ENCODE measurements at places on chromosomes 13 and 19.

DNA sequence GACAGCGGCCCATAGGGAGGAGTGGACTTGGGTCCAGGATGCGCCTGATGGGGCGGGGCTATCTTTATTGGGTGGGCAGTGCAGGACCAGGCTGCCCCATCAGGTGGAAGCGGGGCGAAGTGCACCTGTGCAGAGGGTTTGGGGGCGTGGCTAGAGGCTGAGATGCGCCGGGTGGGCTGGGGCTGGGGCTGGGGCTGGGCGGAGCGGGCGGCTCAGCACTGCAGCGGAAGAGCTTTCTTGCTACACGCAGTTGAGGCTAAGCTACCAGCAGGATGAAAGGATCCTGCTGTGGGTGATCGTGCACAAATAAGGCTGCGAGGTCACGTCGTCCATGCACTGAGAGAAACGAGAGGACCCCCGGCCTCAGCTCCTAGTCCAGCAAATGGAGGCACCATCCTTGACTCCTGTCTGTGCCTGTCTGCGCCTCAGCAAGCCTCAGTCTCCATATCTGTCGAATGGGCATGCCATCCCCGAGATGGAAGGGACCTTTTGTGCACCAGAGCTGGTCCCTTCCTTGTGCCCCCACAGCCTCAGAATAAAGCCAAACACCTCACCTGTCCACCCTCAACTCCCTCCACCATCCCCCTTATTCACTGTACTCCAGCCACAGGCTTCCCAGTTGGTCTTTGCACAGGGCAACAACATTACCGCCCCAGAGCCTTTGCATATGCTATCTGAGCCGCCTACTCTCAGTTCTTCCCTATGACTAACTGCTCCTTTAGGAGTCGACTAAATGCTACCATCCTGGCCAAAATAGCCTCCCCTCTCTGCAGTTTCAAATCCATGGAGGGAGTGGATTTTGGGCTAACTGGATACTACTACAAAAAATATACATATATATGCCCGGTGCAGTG, 21.0 kb upstream of the HOMER3 start:
- DNase-seq = no peak

GRCh38 chr13:60351326-60351725, 45.7 kb upstream of the TDRD3 start:
- DNase-seq = peak; percentile 91

DNA sequence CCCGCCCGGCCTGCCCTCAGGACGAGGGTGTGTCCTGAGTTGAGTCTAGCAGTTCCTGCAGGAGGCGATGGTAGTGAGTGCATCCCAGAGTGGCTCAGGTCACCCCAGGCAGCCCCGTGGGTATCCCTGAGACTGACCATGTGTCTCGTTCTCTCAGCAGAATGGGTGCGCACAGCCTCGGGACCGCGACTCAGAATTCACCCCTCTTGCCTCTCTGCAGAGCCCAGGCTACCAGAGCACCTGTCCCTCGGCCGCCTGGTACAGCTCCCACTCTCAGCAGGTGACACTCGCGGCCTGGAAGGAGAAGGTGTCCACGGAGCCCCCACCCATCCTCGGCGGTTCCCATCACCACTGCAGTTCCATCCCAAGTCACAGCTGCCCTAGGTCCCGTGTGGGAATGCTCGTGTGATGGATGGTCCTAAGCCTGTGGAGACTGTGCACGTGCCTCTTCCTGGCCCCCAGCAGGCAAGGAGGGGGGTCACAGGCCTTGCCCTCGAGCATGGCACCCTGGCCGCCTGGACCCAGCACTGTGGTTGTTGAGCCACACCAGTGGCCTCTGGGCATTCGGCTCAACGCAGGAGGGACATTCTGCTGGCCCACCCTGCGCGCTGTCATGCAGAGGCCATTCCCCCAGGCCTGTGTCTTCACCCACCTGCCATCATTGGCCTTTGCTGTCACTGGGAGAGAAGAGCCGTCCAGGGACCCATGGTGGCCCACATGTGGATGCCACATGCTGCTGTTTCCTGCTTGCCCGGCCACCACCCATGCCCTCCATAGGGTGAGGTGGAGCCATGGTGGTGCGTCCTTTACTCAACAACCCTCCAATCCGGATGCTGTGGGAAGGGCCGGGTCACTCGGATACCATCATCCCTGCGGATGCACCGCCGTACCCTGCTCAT, 87.1 kb upstream of the MCF2L start:
- DNase-seq = no peak

- DNase-seq = peak; percentile 73
Observed at GRCh38 chr13:92804346-92804745, 422.3 kb upstream of the GPC6 start.

DNA sequence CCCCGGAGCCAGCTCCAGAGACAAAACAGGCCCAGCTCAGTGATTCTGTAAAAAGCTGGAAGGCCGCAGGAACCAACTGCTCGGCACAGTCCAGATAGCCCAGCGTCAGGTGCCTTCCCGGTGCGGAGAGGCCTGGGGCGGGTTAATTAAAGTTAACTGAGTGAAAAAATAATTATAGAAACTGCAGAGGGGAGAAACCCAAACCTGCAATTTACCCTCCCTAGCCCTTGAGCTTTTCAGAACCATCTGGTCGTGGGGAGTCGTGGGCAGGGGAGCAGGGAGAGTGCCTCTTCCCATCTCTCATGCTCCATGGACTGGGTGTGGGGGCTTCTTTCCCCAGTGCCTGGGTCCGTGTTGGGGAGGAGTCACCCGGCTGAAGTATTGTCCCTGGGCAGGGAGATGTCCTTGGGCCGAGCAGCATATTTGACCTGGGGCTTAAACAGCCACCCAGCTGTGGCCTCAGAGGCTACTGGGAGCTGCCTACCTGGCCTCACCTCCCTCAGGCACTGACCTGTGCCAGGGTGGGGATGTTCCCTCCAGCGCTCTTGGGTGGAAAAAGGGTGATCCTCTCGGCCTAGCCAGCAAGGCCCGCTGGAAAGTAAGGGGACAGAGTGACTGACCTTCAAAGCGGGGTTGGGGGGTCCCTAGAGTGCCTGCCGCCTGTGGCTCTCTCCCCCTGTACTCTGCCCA, 65.9 kb downstream of the CHST8 start:
- no peak for DNase-seq

DNA sequence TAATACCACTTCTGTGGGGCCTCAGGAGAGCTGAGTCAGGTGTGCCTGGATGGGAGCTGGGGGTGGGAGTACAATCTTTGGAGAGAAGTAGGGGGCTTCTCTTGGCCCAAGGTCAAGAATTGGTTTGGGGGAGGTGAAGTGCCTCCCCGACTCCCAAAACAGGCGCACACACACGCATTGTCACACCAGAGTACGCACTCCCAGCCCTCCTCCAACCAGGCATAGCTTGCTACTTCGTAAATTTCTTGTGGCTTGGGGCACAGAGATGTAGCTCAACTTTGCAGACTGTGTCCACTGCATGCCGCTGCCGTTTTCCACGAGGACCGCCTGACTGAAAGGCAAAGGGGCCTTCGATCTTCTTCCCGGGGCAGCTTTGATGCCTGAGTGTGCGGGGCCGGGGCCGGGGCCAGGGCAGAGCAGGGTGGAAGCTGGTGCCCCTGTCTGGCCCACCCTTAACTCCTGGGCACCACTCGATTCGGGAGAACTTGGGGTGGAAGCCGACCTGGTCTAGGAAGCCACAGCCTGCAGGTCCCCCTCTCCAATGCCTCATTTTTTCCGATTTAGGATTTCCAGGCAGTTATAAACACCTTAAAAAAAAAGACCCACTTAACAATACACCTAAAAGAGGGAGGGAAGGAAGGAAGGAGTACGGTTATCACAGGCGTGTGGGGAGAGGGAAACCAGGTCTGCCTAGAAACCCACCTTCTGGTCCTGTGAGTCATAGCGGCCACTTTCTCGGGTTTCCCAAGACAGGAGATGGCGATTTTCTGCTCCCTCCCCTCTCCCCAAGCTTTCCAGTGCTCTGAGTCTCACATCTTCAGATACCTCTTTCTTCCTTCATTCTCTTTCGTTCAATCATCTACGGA, 5.8 kb upstream of the TSHZ3 start:
- DNase-seq = no peak

GRCh38 chr19:3471954-3472655, 8.2 kb downstream of the SMIM24 start:
- DNase-seq = no peak

- peak; percentile 30 for DNase-seq
Observed at GRCh38 chr19:37654629-37655300, 500 bp downstream of the ZFP30 start.

DNA sequence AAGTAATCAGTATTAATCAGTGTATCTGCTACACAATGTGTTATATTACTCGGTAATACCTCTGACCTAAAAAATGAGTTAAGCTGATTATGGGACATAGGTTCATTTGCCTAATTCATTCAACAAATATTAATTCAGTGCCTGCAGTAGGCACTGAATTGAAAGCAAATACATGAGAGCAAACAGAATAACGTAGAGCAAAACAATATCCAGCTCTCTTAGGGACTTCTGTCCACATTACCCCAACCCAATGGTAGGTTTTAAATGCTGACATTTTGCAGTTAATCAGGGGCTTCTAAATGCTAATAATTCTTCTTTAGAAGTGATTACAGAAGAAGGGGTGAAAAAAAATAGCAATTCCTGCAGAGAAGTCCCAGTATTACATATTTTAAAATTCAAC, 4.9 kb downstream of the RCBTB2 start:
- no peak for DNase-seq

GRCh38 chr19:14048443-14049153, 13.3 kb downstream of the PALM3 start:
- no peak for DNase-seq

GRCh38 chr13:30394751-30395191, 27.5 kb upstream of the UBE2L5 start:
- DNase-seq = no peak

DNA sequence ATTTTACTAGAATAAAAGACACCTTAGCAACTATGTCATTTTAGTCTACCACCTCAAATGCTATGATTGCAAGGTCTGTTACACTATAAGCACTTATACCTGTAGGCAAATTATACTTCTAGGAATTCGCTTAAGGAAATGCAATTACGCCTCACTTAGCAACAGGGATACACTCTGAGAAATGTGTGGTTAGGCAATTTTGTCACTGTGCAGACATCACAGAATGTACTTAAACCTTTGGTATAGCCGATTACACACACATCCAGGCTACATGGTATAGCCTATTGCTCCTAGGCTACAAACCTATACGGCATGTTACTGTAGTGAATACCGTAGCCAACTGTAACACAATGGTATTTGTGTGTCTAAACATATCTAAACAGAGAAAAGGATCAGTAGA, 30.0 kb upstream of the ZNF573 start:
- DNase-seq = no peak

GRCh38 chr13:40428354-40428753, 238.1 kb downstream of the FOXO1 start:
- no peak for DNase-seq

DNA sequence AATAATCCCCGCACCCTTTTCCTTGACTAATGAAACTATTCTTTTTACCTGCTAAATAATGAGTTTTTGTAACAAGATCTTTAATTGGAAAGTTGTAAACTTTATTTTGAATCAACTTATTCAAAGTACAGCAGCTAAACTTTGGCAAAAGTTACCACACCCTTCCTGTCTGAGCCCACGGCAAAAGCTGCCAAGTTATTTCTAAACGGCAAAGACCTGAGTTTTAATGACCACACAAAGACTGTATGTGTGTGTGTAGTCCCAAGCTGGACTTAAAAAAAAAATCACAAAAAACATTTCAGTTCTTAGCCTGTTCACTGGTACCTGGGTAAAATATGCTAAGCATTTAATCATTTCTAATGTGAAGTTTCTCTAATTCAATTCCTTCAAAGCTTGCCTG, 60.7 kb downstream of the ZAR1L start:
- no peak for DNase-seq

DNA sequence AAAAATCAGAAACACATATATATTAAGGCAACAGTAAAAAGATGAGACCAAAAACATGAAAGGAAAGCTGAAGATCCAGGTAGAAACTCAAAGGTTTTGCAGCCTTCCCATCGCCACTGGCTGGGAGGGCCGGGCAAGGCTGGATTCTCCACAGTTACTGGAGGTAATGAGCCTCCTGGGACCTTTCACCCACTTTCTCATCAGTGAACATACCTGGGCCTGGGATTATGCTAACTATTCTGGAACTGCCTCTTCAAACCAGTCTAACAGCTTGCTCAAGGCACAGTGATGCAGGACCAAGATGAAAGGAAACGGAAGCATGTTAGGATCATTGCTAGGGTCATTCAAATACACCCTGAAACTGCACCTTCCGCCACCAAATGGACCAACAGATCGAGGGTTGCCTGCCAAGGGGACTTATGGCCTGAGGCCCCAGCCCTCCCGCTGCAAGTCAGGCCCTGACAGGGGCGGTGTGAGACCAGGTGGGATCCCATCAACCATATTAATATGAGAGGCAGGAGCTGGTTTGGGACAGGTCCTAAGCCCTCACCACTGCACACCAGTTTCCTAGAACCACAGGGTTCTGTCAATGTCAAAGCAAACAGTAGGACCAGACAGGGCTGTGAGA, 28.4 kb upstream of the ATP12A start:
- no peak for DNase-seq

DNA sequence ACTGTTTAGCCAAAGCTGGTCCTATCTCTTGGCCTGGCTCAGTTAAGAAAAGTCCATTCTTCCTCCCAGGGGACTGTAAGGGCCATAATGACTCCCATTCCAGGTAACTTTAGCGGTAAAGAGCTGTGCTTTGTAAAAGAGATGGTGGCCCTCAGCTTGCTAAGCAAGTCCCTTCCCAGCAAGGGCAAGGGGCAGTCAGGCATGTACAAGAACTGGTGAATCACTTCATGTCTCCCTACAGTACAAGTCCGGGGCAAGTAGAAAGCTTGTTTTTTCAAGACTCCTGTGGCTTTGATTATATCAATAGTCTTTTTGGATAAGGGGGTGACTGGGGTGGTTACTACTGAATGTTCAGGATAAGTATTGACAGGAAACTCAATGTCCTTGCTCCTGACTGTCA, 88.9 kb downstream of the SLC25A15 start:
- no peak for DNase-seq

GRCh38 chr19:9797871-9798270, 21.0 kb downstream of the FBXL12 start:
- DNase-seq = no peak

DNA sequence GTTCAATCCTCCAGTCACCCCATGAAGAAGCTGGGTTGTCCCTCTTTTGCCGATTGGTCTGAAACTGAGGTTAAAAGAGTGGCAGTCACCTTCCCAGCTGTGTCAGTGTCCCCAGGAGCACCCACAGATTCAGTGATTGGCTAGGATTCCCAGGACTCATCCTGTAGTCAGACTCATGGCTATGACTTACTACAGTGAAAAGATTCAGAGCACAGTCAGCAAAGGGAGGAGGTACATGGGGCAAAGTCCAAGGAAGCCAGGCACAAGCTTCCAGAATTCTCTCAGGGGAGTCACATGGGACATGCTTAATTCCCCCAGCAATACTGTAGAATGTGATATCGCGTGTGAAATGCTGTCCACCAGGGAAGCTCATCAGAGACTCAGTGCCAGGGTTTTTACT, 14.2 kb downstream of the ZNF473 start:
- DNase-seq = no peak

- no peak for DNase-seq
Observed at GRCh38 chr19:13094106-13094504, 8.6 kb downstream of the LYL1 start.

GRCh38 chr19:43362179-43362578, 8.7 kb downstream of the CD177 start:
- peak; percentile 42 for DNase-seq
